A172 (cell line): ENCODE measurements at places on chromosomes 11 and 22.
A peak's percentile ranks its signal among the peaks of the same experiment; 100 is the strongest.

GRCh38 chr22:44939451-44939850 lies 70.4 kb downstream of the PHF21B start:
- no peak for DNase-seq

DNA sequence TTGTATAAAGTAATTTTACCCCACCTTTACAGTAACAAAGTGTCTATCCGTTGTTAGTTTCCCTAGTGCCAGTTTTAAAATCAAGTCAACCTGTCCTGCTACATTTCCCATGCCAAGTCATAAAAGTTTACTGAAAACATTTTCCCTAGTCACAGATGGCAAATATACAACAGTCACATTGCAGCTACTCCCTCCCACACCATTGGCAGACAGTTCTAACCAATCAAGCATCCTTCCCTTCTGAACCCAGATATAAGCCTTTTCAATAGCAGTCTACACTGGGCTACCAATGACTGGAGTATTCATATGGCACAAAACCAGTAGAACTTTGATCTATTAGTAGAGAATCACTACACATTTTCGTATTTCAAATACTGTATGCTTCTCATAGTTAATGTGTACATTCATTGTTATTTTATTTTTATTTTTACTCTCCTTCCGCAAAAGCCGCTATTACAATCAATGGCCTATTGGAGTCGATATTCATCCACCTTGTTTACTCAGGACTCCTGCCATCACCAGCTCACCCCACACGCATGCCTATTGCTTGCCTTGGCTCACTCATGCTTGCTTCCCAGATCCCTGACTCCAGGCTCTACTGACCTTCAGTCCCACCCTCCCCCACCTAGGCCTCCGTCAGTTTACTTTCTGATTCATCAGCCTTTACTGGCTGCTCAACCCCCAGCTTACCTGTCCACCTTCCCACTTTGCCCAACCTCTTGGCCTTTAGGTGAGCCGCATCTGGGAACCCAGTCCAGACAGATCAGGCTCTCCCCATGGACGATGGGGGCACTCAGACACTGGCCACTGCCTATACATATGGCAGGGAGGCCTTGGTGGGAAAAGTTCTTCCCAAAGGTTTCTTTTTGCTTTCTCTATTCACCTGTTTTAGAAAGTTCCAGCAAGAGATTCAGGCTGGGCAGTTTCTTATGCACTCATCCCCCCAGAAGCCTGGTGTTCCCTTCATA lies 408.4 kb downstream of the SOX6 start:
- DNase-seq = no peak

- DNase-seq = no peak
These were observed 10.6 kb downstream of the MTFP1 start for GRCh38 chr22:30436196-30436595.

GRCh38 chr22:48580481-48580970 lies 1247.1 kb downstream of the BRD1 start:
- no peak for DNase-seq

DNA sequence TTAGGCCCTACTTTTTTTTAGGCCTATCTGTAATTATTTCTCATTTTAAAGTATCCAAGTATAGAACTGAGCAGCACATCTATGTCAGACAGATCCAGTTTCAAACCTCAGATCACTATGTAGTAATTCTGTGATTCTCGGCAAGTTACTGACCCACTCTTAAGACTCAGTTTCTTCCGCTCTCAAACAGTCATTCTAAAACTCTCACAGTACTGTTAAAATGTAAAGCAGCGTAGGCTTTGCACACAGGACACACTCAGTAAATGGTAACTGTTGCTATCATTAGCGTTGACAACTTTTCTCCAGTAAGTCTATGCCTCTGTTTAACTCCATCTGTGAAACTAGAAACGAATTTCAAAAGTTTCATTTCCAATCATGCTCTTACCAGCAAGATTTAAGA lies 277.1 kb downstream of the TTC28 start:
- no peak for DNase-seq

DNA sequence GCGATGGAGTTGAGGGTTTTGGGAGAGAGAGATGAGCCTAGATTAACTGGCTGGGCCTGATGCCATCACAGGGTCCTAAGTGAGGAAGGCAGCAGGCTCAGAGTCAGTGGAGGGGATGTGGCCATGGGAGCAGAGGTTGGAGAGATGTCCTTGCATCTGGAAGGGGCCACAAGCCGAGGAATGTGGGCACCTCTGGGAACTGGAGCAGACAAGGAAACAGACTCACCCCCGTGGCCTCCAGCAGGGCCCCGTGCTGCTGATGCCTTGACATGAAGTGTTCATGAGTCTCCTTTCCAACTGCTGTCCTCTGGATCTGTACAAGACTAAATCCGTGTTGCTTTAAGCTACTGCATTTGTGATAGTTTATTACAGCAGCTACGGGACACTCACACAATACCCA lies 49.2 kb downstream of the SHISAL1 start:
- no peak for DNase-seq

DNA sequence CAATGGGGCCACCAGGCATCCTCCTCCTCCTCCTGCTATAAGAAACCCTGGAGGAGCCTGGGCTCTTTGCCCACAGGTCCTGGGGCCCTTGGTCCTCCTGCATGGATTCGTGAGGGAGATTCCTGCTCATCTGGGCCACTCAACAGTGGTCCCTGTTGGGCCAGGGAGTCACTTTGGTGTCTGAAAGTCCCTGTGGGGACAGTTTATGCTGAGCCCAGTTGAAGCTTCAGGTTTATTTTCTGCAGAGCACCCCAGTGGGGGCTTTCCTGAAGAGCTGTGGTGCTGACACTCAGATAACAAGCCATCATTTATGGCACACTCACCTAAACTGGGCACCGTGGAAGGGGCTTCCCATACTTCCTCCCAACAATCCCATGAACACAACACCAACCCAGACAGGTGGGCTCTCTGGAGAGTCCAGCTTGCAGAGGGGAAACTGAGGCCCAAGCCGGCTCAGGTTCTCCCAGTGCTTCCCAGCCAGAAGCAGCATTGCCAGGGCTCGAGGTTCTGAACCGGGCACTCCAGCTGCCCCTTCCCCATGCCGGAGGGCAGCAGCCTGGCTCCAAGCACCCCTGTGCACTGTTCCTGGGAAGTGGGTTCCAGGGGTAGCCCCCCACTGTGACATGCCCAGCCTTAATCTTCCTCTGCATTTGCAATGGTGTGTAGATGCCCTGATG lies 91.3 kb downstream of the MYEOV start:
- DNase-seq = no peak

DNA sequence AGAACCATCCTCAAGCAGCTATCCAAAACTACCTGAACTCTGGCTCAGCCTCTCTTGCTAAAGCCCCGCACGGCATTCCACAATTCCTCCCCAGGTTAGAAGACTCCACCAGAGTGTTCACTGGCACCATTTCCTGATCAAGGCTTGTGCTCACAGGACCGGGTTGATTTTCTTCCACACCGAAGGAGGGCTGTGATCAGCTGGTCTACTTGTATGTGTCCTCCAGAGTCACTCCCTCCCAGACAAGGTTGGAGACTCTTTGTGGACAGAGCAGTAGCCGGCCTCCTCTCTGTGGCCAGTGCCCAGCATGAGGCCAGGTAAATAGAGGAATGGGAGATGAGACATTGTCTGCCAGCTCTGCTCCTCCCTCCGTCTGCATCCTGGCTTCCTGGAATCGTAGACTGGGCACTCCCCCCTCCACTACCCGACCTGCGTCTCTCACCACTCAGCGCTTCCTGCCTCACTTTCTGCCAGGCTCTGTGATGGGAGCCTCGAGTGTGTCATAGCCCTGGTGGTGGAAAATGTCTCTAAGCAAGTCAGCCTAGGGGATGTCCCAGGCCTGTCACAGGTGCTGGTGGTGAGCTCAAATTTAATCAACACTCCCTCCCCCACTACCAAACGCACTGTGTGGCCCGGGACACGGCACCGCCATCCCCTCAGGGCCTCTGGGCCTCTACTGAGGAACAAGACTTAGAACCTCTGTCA lies 12.5 kb upstream of the TMPRSS6 start:
- DNase-seq = peak; percentile 61

- no peak for DNase-seq
These were observed 51.9 kb upstream of the KCNQ1OT1 start for GRCh38 chr11:2751523-2752203.

GRCh38 chr22:39967103-39967829 lies 7.1 kb downstream of the TMA7B start:
- DNase-seq = no peak

DNA sequence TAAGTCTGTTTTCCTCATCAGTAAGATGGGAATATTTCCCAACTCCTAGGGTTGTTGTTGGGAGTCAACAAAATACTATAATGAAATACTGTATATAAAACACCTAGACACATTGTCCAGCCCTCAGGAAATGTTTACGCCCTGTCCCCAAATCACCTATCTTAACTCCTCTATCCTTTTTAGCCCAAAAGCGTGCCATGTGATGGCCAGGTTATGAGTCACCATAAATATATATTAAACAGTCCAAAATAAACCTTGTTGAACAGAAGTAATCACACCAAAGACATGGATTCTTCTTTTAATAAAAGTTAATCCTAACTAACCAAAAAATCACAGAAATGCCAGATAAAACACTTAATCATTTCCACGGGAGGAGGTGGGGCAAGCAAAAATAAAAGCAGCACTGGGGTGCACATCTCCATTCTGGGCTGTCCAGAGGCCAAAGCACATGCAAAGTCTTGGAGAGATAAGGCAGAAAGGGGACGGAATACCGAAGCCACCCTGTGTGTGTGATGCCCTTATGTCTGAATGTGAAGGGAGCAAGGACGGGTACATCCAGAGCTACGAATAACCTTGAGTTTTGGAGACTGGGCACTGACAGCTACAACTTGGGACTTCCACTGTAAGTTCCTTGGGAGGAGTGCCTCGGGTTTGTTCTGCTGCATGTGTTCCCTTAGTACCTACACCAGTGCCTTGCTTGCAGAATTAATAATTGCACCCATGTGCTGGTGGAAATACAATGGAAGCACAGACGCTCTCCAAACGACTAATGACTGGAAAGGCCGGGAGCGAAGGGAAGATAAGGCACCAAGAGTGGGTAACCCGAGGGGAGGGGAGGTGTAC lies 1.1 kb downstream of the OSBP start:
- DNase-seq = peak; percentile 2

DNA sequence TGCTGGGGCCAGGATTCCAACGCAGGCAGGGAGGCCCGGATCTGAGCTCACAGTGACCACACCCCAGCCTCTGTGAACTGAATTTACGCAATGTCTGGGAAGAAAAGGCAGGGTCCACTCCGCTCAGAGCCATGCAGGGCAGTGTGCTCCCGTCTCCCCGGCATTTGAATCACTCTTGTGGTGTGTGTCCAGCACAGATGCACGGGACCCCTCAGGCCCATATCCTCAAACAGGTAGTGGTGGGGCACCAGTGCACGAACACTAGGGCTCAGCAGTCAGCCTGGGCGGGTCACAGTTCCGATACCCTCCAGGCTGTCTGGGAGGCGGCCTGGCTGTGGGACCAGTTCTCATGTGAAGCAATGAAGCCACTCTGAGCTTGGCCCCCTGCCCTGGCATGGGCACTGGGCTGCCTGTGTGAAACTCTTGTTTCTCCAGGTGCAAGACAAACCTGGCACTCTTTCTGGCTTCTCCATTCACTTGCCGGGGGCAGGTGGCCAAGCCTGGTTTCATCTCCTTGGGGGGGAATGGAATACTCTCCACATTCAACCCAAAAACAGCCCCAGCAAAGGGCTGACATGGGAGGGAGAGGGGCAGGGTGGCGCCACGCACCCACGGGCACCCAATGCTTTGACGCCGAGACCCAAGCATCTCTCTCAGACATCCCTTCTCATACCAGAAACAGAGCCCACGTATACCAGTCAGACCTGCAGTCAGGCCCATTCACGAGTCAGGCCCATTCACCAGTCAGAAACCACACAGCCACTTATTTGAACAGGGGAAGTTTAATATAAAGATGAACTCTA lies 14.3 kb downstream of the DHCR7 start:
- no peak for DNase-seq

- DNase-seq = no peak
These were observed 150.9 kb downstream of the CRYBB2 start for GRCh38 chr22:25370322-25370721.

- DNase-seq = peak; percentile 4
These were observed 29.0 kb downstream of the RTN4R start for GRCh38 chr22:20238901-20239675.

GRCh38 chr11:705646-706438 lies at the start of gene EPS8L2:
TSS of gene EPS8L2 (plus strand) at chr11:706231. CDS start at chr11:709408, 3,177 bp downstream.
- DNase-seq = no peak

GRCh38 chr11:124878759-124879492 lies 13.7 kb downstream of the ROBO3 start:
- no peak for DNase-seq

DNA sequence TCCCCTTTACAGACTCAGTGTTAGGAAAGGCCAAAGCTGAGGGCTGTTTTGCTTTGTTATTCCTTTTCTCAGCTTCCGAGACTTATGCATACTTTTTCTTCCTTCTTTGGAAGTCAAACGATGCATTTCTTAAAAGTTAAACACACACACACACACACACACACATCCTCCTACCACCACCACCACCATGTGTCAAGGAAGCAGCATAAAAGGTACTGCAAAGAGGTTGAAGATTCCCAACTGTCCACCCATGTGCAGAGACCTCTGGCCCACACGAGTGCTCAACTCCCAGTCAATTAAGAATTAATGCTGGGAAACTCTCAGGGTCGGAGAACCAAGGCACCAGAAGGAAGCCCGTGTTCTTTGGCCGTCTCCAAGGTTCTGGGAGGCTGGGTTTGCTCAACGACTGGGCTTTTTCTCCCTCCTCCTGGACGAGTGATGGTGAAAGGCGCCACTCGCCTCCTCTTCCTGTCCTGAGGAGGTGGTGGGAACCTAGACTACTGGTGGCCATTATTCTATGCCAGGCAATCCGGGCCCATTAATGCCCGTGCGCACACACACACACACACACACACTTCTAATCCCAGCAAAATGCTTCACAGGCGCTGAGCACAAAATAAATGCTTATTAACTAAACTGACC lies 15.1 kb downstream of the MN1 start:
- no peak for DNase-seq

- no peak for DNase-seq
These were observed 29.1 kb upstream of the SYT7 start for GRCh38 chr11:61609980-61610366.

DNA sequence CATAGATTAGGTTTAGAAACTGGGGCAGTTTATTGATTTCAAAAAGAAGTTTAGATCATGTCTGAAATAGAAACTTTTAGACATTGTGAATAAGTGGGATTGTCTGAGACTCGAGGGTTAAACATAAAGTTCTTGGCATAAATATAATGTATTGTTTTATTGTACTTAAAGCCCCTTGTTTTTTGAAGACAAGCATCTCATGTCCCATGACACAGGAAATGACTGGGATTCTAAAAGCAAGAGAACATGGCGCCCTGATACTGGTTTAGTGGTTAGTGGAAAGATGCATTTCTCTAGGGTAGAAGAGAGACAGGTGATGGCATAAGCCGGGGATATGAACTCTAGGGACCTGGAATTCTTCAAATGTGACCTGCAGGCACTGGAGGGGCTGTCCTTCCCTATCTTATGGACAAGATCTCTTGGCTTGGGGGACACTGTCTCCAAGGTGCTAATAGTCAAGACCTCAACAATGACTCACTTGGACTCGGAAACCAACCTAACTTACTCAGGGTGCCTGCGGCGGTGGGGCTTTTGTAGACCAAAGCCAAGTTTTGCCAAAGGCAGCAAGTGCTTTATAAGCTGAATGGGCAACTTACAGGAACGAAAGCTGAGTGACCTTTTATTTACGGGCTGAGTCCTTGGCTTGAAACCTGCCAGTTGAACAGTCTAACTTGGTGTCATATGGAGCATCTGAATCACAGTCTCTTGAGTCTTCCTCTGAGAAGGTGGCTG lies 48.2 kb downstream of the UBASH3B start:
- DNase-seq = no peak

GRCh38 chr22:44670220-44670988 lies 31.6 kb upstream of the PRR5 start:
- DNase-seq = no peak
